Adrenal gland (tissue), 19 donors: ENCODE measurements at places on chromosomes 16 and 17. TPM values are rescaled to one million over a fixed set of nuclear protein-coding genes. Genes with fewer than 3 reads are reported as not detected.

Gene PRKCB
- polyA plus RNA-seq = 1.5 TPM

Gene ACSM2A
- 0.16 TPM for polyA plus RNA-seq

Gene SOX15
- polyA plus RNA-seq = 1.9 TPM

Gene NXN
- 9.6 TPM for polyA plus RNA-seq

DNA sequence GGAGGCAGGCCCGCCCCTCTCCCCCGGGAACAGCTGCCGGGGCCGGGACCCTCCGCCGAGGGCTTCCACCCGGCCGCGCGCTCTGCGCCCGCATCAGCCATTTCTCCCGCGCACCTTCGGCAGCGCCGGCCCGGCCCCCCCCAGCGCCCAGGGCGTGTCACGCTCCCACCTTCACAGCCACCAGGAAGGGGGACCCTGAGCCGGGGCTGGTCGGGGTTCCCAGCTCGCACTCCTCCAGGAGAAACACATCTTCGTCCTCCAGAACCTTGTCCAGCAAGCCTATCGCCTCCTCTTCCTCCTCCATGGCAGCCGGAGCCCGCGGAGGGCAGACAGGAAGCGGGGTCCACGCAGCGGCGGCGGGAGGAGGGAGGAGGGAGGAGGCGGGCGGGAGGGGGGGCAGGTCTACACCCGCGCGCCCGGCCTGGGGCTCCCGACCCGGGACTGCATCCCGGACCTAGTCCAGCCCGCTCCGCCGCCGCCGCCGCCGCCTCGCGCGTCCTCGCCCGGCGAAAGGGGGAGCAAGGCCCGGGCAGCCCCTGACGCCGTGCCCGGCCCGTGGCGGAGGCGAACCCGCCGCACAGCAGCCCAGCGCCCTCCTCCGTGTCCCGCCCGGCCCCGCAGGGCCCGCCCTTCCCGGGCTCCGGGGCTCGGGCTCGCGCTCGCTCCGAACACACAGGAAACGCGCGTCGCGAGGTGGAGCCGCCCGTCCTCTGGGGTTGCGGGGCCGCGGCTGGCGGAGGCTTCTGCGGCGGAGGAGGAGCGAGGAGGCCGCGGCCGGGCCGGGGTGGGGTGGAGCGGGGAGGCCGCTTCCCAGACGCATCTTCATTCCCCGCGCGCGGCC lies 70.8 kb downstream of the ABR start:
- DNase-seq = peak; percentile 64

Gene FBXL16
- 6.3 TPM for polyA plus RNA-seq

DNA sequence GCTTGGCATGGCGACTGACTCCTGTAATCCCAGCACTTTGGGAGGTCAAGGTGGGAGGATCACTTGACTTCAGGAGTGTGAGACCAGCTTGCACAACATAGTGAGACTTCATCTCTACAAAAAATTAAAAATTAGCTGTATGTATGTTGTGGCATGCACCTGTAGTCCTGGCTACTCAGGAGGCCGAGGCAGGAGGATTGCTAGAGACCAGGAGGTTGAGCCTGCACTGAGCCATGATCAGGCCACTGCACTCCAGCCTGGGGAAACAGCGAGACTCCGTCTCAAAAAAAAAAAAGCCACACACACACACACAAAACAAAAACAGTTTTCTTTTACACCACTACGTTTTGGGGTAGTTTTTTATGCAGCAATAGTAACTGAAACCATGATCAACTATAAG lies 89.0 kb upstream of the DHX40 start:
- no peak for DNase-seq

Gene CCL13
- polyA plus RNA-seq = 1.7 TPM

Gene NLRP1
- polyA plus RNA-seq = 35.9 TPM

- no peak for DNase-seq
Observed at GRCh38 chr16:12815361-12815760, 11.7 kb upstream of the CPPED1 start.

Gene NPEPPS
- 87.5 TPM for polyA plus RNA-seq

- DNase-seq = peak; percentile 80
Observed at GRCh38 chr16:68064791-68065365, 20.3 kb upstream of the NFATC3 start.

Gene C16orf96
- polyA plus RNA-seq = 0.07 TPM

GRCh38 chr17:83183951-83184506 lies 104.6 kb downstream of the METRNL start:
- DNase-seq = no peak

DNA sequence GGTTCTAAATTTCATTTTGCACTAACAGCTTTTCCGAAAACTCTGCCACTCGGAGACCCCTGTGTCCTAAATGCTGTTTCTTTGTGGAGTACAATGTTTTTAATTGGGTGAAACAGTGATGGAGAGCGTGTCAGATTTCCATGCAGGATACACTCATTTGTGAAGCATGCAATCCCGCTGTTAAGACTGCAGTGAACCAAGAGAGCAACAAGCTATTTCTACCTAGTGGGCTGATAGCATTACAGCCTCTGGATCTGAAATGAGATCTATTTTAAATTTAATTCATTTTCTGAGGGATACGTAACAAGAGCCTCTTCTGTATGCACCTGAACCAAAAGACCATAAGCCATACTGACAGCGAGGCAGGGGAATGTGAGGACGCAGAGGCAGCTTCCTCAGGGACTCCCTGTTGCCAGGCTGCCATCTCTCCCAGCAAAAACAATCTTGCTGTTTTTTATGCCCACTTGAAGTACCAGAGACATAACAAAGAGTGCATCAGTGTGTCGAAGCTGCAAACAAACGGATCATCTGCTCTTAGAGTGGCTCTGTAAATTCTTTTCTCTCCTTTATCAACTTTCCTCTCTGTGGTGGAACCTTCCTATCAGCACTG lies 199.9 kb upstream of the COX10 start:
- DNase-seq = no peak

DNA sequence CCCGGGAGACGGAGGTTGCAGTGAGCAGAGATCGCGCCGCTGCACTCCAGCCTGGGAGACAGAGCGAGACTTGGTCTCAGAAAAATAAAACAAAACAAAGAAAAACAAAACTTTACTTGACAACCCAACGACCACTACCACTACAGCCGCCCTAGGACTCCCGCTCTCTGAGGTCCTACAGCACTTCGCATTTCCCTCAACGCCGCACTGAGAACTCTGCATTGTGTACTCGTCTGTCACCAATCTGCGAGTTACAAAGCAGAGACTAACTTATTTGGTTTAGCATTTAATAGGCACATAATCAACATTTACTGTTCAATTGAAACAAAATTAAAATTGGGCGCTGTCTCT lies 479 bp upstream of the ZNF207 start:
- peak; percentile 16 for DNase-seq

Gene KRTAP3-2
- not detected for polyA plus RNA-seq

DNA sequence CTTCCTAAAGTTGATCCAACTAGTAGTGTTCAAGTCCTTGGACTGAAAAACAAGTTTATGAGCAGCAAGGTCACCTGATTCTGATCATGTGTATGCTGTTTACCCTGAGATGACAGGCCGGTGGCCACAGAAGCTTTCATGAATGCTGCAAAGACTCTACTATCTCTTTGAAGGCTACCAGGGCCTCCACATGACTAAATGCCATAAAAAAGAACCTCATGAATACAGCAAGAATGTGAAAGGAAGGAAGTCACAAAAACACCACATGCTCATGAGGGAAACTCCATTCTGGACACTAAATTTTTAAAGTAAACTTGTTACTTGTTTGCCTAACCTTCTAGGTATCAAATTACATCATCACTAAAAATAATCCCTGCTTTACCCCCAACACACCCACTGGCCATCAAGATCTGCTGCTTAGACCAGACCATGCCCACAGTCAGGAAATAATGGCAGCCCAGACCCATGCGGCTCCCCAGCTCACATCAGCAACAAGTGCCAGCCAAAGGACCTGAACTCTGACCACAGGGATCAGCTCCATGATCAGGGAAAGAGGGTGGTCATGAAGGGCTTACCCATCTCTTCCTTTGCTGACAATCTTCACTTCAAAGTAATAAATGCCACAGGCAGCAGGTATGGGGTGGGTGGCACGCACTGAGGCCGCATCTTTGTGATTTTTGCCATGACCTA lies 1.4 kb downstream of the RANBP10 start:
- no peak for DNase-seq

- no peak for DNase-seq
Observed at GRCh38 chr16:30777591-30778297, 9.3 kb downstream of the ZNF629 start.

Gene SLC13A5
- polyA plus RNA-seq = 2.9 TPM

Gene KRTAP4-1
- not detected for polyA plus RNA-seq

Gene FN3KRP
- 30.6 TPM for polyA plus RNA-seq

DNA sequence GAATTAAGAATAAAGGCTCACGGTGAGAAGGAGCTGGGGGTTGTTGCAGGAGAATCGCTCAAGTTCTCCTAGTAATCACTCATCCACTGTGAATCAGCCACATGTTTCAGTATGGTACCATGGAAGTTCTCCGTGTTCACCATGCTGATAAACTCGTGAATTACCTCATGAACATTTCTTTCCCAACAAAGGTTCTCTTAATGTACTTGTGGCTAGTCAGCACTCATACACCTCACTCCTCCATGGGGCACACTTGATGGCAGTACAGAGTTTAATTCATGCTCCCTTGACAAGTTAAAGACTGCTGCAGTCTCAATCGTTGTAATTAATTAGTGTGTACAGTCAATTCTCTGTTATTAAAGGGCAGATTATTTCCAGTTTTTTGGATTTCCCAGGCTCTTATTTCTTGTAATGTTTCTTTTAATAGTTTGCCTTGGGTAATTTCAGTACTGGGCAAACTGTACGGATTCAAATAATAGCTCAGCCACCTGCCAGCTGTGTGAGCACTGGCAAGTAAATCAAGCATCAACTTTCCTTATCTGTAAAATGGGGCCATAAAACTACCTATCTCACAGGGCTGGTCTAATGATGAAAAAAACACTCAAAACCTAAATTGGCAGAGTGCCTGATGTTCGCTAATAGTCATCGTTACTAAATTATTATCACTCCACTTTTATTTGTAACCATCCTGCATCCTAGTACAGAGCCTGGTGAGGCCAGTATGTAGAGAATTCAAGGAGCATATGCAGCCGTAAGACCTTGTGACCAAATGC lies 6.1 kb downstream of the GOT2 start:
- no peak for DNase-seq

Gene SPATA22
- 0.54 TPM for polyA plus RNA-seq

Gene HSPB9
- not detected for polyA plus RNA-seq

Gene MGAT5B
- polyA plus RNA-seq = 0.80 TPM

DNA sequence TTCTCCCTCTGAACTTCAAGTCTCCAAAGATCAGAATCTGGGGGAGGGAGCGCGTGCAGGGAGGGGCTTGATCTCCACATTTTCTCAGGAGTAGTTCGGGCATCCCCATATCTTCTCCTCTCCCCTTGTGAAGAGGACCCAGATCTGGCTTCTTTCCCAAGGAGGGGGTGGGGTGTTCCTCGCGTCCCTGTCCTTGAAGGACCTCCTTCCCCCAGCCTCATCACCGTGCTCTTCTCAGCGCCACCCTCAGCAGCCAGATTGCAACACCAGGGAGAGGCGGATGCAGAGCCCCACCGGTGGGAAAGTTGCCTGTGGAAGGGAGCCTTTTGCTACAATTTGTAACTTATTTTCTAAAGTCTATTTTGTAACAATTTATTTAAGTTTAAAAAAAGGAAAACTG lies 5.7 kb downstream of the PRSS53 start:
- DNase-seq = no peak

Gene CEP295NL
- polyA plus RNA-seq = 0.07 TPM
